Psoas muscle (tissue), 8 donors: ENCODE measurements at places on chromosomes 12 and 14. TPM values are rescaled to one million over a fixed set of nuclear protein-coding genes. Genes with fewer than 3 reads are reported as not detected.
A peak's percentile ranks its signal among the peaks of the same experiment; 100 is the strongest.

GRCh38 chr14:47843236-47843635, 167.8 kb upstream of the MDGA2 start:
- DNase-seq: no peak

OR4E2 gene
- total RNA-seq: not detected

GRCh38 chr12:119019166-119019565, 37.8 kb downstream of the SRRM4 start:
- DNase-seq: no peak

IFNG-AS1 gene
- not detected for total RNA-seq

- peak; percentile 98 for DNase-seq
Observed at GRCh38 chr12:12999959-13000615, at the start of gene HEBP1. Gene HEBP1, minus strand, starts transcription at chr12:13000265. Its CDS starts 151 bp downstream, at chr12:13000114.

P2RX2 gene
- total RNA-seq: not detected

LRTM2 gene
- total RNA-seq: not detected

PROX2 gene
- not detected for total RNA-seq

- no peak for DNase-seq
Observed at GRCh38 chr14:64937821-64938193, 4.7 kb downstream of the GPX2 start.

SLC6A15 gene
- total RNA-seq: not detected

MSI1 gene
- total RNA-seq: 0.06 TPM

GRCh38 chr12:52787324-52788191, 8.4 kb downstream of the KRT3 start:
- DNase-seq: no peak

- DNase-seq: no peak
Observed at GRCh38 chr12:75739912-75740311, 228.5 kb upstream of the KRR1 start.

- DNase-seq: no peak
Observed at GRCh38 chr12:124862768-124863415, 772 bp downstream of the SCARB1 start.

STAC3 gene
- total RNA-seq: 576 TPM

CAPZA3 gene
- total RNA-seq: not detected

GRCh38 chr14:44339231-44339630, 167.9 kb downstream of the FSCB start:
- DNase-seq: no peak

DNA sequence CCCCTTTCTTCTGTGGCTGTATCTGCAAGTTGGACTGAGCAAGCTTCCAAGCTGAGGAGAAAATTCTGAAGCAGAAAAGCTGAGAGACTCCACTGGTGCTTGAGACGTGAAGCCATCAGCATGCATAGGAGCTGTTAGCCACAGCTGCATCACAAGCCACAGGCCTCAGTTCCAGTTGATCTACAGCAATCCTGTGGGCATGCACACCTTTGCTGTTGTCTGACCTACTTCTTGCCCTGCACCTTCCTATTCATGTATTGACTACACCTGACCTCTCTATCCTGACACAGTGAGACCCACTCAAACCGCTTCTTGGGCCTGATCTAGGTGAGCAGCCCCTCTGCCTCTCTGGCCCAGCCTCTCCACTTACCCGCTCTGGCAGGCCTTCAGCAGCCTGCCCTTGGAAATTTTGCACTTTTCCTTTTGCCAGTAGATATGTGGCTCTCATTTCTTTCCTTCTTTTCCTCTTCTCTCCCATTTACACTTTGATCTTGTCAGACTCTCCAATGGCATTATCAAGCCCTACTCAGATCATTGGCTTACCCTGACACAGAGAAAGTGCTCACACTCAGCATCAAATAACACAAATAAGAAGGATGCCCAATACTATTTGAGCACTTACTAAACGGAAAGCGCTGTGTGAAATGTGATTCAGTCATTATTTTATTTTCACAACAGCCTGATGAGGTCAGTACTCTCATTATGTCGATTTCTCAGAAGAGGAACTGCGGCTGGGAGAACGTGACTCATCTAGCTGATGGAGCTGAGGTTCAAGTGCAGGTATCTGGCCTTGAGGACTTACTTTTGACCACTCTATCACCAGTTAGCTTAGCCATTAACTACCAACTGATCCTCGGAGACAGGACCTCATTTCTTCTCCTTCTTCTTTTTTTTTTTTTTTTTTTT, 21.9 kb upstream of the PTGR2 start:
- DNase-seq: no peak

CCDC60 gene
- total RNA-seq: not detected

OAS3 gene
- total RNA-seq: 6.7 TPM

DNA sequence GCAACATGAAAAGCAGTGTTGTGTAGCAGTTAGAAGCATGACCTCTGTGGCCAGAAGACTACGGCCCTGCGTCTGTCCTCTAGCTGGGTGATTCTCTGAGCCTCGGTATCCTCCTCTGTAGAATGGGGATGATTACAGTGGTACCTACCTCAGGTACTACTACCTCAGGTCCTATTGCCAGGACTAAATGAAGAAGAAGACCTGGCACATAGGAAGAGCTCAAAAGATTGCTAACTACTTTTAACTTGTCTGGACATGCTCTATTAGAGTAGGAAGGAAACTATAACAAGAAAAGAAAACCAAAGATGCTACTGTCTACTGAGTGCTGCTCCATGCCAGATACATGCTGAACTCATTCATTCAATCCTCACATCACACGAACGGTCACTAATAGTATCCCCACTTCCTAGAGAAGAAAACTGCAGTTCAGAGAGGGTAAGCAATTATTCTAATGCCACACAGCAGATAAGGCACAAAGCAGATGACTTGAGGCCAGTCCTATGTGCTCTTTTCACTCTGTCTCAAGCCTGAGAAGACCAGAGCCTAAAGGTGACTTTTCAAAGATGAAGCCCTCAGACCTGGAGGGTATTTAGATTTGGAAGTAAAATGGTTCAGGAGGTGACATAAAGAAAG, 108.1 kb upstream of the HIF1A start:
- DNase-seq: no peak

DNA sequence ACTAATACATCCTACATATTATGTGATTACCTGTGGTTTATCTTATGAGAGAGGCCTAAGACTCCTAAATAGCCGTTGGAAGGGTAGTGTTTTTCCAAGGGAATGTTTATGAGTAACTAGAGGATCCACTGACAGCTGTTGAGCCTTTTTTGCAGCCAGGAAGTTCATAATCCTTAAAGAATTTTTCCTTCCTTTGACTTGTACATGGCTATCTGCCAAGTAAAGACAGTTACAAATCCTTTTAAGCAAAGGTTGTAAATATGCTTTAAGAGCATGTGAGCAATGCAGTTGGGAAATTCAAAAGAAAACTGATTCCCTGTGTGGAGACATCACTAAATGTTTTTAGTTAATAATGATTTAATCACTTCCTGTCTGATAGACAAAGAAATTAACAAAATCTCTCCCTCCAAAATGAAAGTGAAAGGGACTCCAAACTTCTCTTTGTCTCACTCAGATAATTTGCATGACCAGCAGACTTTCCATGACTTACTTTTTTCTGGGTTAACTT, 333.8 kb downstream of the PDZRN4 start:
- DNase-seq: no peak

VWF gene
- 154 TPM for total RNA-seq

KRT83 gene
- not detected for total RNA-seq

DNA sequence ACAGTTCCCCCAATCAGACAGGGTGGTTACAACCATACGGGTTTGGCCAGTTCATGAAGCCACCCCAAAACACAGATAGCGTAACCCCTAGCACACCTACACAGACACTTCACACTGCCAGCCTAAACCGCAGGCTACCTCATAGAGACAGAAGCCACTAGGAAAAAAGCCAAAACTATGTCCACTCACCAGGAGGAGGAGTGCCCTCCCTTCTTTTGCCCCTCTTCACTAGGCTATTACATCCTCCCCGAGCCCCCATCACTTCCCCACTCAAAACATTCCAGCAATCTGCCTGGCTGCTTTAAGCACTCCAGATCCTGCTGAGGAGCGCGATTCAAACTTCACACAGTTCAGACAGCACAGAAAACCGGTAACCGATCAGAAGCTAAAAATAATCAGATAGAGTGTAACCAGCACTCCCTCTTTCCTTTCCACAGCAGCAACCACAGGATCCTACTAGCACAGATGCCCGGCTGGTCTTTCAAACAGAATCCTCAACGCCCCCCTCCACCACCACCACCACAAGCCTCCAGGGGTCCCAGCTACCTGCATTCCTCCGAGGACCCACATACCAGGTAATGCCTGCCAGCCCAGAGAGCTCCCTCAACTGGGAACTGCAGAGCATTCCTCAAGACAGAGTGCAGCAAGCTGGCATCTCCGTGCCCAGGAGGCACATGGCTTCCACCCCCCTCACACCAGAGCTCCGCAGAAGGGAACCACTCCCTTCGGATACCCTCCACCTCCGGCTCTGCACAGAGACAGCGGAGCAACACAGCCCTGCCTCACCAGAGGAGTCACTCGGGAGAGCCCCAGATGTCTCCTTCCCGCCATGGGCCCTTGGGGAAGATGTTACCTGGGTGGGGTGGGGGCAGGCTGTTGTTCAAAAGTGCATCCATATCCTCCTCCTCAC, 1.5 kb downstream of the CHD4 start:
- DNase-seq: peak; percentile 25

DNA sequence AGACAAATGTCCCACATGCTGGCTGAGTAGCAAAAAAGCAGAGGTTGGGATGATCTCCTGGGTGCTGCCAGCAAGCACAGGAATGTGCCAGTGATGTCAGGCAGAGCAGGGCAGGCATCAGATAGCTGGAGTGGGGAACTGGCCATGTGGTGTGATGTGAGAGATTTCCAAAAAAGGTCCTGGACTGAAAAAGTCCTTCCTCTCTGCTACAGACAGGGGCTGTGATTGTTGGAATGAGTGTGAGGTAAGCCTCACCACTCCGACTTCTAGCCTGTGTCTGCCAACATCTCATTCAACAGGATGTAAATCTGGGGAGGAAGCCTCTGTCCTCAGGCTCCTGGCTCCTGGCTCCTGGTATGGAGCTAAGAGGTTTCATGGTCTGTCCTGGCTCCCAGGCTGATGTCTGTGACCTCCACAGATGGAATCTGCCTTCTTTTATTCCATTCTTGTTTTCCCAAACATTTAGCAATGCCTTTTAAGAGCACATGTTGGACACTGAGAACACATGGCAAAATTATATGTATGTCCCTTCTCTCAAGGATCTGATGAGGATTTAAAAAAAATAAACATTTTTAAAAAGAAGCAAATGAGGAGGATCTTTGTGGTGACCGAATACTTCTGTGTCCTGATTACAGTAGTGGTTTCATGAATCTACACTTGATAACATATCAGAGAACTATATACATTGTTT, 50.1 kb upstream of the STK38L start:
- DNase-seq: no peak

DNA sequence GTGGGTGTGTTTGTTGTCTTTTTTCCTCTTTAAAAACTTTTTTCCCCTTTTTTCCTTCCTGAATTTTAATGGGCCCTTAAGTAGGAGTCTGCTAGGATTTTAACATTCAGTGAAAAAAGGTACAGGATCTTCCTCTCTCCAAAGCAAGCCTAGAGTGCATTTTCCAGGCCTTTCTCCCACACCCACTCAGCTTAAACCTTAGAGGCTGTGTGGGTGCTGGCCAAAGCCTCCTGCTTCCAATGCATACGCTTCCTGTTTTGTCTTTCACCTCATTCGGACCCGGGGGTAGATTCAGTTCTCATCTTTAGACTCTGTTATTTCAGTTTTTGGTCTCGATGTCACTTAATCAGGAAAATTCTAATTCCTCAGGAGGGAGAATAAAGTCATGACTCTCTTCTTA, 51.2 kb downstream of the TMEM30B start:
- DNase-seq: no peak

APOLD1 gene
- 20.4 TPM for total RNA-seq

DNA sequence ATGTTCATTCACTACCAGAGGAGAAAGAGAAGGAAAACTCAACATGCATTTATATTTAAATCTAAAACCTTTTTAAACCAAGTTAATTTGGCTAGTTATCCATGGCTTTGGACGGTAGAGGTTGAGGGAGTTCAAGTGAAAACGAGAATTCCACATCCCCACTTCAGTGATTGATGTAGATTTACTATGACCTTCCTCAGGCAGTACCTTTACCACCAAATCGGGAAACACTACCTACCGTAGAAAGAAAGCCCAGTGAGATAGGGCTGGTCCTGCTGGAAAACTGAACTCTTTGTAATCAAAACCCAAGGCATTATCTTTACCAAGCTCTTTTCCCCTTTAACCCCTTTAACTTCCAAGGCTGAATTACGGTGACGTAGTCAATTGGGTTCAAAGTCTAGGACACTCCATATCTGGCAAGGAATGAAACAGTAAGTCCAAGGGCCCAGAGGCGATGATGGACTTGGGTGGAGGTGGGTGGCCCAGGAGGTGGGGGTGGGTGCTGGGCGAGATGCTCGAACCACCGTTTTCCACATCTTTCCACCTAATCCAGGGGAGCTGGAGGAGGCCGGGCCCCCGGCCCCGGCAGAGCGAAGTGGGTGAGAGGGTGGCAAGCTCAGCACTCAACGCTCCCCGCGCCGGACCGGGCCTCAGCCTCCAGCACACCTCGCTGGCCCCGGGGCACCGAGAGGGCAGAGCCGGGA, 618 bp downstream of the SEC23A start:
- no peak for DNase-seq

RPS6KL1 gene
- 34.1 TPM for total RNA-seq

GRCh38 chr12:52344111-52344510, 22.9 kb upstream of the KRT83 start:
- DNase-seq: no peak

- DNase-seq: no peak
Observed at GRCh38 chr12:14934511-14934910, 3.8 kb downstream of the ERP27 start.

DNA sequence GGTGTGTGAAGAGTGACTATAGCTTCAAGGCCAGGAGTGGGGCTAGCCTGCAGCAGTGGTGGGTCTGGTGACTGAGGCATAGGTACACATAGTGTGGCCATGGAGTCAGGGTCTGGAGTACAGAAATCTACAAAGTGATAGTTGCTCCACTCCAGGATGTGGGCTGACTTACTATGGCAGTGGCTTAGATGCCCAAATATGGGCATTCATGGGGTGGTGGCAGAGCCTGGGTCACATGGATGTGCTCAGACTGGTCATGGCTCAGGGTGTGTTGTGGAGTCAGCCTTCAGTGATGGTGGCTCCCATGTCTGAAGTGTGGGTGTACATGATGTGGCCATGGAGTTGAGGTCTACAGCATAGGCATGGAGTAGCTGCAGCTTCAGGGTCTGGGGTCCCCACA, 27.3 kb downstream of the CLEC6A start:
- no peak for DNase-seq

- no peak for DNase-seq
Observed at GRCh38 chr14:42804141-42804540, 1197.5 kb downstream of the LRFN5 start.

NGB gene
- total RNA-seq: not detected

- DNase-seq: no peak
Observed at GRCh38 chr12:15276088-15276698, 46.1 kb upstream of the PTPRO start.

CERS5 gene
- 10.7 TPM for total RNA-seq

GRCh38 chr14:57822081-57822480, 43.8 kb downstream of the SLC35F4 start:
- DNase-seq: no peak

GRCh38 chr14:82642425-82642824, 1108.8 kb upstream of the SEL1L start:
- no peak for DNase-seq

GRCh38 chr14:104751539-104752422, 1.2 kb upstream of the SIVA1 start:
- DNase-seq: peak; percentile 63

- no peak for DNase-seq
Observed at GRCh38 chr12:32322354-32322753, 77.0 kb upstream of the FGD4 start.
